HCT116 (cell line): ENCODE measurements at places on chromosomes 3 and 15. TPM values are rescaled to one million over a fixed set of nuclear protein-coding genes. Genes with fewer than 3 reads are reported as not detected.

GRCh38 chr15:95857758-95858157 lies 472.7 kb upstream of the NR2F2 start:
- DNase-seq = no peak

GRCh38 chr3:38038447-38038911 lies 529 bp upstream of the DLEC1 start:
- no peak for DNase-seq

The PRICKLE2 gene
- 0.05 TPM for total RNA-seq

The WDR93 gene
- total RNA-seq = 0.42 TPM
